ENCODE measurements at places on chromosomes 6 and 20.
A peak's percentile ranks its signal among the peaks of the same experiment; 100 is the strongest.

- no peak for DNase-seq
These were observed 147.0 kb upstream of the SAMD5 start for GRCh38 chr6:147361311-147361981.

GRCh38 chr6:157764178-157765068 is 58.6 kb upstream of the SNX9 start:
- peak; percentile 100 for DNase-seq

DNA sequence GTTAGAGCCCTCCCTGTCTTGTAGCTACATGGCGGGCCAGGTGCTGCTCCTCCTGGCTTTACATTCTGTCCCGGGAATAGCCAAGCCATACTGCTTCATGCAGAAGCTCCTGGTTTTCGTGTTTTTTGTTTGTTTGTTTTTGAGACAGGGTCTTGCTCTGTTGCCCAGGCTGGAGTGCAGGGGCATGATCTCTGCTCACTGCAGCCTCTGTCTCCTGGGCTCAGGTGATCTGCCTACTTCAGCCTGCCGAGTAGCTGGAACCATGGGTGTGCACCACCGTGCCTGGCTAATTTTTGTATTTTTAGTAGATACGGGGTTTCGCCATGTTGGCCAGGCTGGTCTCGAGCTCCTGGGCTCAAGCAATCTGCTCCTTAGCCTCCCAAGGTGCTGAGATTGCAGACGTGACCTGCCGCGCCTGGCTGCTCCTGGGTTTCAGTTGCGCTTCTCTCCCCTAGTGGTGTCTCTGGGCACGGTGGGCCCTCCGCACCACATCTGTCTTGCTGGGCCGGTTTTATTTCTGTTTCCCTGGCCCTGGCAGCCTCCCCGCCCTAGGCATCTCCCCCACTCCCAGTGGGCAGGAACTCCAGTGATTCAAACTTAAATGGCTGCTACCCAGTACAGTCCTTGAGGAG is 12.9 kb downstream of the CDYL start:
- no peak for DNase-seq

DNA sequence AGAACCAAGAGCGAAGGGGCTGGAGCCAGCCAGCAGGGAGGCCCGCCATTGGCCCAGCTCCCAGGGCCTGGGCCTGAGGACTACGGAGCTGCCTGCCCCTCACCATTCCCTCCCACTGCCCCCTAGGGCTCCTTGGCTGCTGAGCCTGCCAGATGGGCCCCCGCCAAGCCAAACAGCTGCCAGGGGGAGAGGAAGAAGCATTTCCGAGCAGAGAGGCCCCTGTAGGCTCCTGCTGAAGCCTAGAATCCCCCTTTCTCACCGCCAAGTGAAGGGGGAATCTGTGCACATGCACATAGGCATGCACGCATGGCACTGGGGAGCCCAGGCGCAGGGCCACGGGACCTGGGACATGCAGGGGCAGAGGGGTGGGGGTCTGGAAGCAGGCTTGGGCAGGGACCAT is 28.5 kb upstream of the MRPS18A start:
- no peak for DNase-seq

- no peak for DNase-seq
These were observed 1.0 kb upstream of the NKX2-4 start for GRCh38 chr20:21398109-21399004.

GRCh38 chr6:148677594-148678476 is 69.0 kb upstream of the UST start:
- no peak for DNase-seq

DNA sequence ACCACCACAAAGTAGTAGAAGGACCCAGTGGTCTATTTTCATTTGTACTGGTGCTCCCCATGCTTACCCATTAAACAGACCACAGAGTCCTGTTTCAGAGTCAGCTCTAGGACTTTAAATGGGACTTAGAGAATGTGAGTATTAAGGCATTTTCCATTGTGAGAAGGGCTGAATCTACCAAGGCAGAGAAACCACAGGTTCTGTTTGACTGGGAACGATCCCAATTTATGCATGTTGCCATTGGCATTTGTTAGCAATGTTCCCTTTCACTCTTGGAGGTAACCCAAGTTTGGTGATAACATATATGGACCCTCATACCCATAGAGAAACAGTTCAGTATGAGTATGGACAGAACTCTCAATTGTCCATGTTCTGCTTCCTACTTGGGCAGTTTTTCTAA is 672.8 kb downstream of the KIF16B start:
- DNase-seq: no peak

DNA sequence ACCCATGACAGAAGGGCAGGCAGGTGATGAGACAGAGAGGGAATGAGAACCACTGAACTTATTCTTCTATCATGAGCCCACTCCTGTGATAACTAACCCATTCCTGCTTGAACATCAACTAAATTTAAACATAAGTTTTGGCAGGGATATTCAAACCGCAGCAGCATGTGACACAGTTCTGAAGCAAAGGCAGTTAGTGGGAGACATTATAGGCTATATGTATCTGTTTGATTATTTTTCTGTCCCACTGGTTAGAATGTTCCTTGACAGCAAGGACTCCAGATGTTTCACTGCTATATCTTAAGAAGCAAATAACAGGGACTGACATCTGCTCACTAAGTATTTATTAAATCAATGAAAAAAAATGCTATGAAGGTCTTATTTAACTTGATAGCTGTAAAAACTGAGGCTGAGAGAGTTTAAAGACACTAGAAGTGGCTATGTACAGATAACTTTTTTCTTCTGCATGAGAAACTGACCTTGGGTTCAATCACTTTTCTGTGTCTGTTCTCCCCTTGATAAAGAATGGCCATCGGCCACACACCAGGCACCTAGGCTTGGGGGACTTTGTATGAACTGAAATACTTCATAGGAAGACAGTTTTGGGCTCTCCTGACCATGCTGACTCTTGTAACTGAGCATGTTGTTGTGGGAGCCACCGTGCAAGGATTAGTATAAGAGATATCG is 90.9 kb downstream of the CEP162 start:
- no peak for DNase-seq

DNA sequence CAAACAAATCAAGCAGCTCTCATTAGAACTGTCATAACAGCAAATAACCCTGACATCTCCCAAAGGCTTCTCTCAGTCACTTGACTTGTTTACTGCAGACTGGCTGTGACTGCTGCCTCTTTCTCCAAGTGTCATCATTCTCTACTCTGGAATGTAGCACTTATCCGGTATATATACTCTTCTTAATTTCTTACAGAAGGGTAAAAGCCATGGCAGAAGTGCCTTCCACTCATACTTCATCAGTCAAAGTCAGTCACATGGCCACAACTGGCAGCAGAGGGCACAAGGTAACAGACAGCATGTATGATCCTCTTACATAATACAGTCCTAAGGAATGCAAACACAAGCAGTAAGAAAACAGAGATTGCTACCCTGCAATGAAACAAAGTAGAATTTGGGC is 9.3 kb downstream of the NAPB start:
- no peak for DNase-seq

DNA sequence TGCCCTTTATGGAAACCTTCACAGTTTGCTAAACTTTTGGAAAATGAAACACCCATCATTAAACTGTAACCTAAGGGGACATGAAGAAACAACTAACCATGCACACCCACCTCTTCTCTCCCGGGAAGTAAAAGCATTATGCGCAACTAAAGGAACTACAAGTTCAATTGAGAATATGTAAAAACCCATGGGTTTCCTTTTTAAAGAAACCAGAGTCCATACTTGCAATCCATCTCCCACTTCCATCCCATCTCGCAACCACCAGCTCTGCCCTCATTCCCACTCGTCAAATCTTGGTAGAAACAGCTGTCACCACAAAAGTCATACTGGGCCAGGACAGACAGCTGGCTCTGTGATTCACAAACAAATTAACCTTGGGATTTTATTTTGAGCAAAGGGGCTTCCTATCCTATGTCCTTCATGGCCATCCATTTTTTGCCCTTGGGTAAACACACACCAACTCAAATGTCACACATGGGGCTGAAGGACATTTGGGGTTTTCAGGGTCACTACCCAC is 81.5 kb downstream of the HAO1 start:
- DNase-seq: no peak

GRCh38 chr20:20832715-20833114 is 120.3 kb upstream of the RALGAPA2 start:
- no peak for DNase-seq

GRCh38 chr6:130434174-130434873 is 68.5 kb downstream of the TMEM200A start:
- no peak for DNase-seq

- peak; percentile 34 for DNase-seq
These were observed 121.8 kb downstream of the SASH1 start for GRCh38 chr6:148464319-148465010.

DNA sequence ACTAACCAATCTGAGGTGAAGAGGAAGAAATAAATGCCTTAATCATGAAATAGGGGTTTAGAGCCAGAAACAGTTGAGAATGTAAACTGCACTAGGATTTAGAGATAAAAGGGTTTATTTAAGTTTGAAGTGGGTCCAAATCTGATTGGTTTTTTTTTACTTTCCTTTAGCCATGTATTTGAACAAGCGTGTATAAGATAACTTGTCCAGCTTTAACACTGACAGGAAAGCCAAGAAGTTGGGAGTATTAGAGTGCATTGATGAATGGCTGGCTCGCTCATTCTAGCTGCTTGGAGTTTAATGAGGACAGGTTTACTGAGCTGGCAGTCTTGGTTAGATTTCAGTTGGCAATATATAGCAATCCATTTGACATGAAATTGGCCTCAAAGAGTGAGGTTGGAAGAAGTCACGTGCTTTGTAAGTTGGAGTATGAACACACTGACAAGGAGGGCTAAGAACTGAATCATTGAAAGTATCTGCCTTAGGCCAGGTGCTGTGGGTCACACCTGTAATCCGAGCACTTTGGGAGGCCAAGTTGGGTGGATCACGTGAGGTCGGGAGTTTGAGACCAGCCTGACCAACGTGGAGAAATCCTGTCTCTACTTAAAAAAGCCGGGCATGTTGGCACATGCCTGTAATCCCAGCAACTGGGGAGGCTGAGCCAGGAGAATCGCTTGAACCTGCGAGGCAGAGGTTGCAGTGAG is 13.7 kb downstream of the SRSF3 start:
- DNase-seq: no peak

DNA sequence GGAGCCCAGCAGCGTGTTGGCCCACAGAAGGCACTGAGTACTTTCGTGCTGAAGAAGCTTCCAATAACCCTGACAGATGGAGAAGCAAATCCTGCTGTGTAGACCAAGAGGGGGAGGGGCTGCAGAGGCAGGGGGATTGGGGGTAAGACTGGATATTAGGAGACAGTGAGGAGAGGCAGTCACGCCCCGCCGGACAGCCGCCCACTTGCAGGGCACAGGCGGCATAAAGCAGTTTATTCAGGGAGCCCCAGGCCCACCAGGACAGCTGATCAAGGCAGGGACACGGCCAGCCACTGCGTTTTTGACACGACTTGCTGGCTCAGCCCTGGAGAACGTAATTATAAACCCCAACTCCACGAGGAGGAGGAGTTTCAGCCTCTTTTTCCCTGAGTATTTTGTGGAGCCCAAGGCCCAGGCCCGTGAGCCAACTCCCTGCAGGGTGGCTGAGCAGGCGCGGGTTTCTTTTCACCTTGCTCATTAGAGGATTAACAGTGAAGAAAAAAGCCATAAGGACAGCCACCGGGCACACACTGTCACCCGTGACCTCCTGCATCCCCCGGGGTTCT is 177.9 kb downstream of the TFAP2C start:
- DNase-seq: no peak

DNA sequence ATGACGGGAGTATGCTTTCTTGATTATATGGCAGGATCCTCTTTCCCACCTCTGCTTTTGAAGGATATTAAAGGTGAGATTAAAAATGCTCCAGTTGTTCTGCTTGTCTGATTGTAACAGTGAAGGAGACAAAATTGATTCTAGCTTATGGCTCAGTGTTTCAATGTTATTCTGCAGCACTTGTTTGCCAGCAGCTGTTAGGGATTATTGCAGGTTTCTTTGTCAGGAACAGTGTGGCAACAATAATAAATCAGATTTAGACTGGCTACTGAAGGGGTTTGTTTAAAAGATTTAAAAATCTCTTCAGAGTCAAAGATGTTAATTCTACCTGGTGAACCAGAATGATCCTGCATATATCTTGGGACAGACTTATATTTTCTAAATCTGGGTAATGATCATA is 126.9 kb downstream of the LAMA2 start:
- no peak for DNase-seq

- no peak for DNase-seq
These were observed 228.9 kb upstream of the JAG1 start for GRCh38 chr20:10902576-10903282.

DNA sequence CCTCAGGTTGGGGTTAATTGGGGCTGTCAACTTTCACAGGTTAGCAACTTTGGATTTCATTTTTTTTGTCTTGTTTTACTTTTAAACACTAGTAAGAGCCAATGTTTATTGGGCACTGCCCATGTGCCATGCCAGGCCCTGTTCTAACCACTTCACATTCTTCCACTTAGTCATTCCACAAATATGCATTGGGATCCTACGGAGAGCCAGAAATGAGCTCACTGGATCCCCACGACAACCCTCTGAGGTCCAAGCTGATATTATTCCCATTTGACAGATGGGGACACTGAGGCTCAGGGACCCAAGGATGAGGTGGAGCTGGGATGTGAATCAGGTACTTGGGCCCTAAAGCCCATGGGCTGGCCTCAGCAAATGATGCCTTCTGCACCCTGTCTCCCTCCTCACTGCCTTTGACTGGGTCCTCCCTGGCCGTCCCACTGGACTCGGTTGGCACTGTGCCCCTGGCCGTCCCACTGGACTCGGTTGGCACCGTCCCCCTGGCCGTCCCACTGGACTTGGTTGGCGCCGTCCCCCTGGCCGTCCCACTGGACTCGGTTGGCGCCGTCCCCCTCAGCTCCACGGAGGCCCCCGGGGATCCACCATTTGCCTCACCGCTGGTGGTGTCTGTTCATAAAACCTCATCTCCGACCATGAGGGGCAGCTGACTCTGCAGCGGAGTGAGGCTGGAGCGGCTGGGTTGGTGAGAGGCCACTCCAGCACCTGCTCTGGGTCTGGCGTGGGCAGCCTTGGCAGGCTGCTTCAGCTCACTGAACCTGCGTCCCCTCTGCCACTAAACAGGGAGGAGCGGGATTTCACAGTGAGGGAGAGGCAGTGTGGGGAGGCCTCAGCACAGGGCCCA is 4.8 kb upstream of the PMEPA1 start:
- no peak for DNase-seq
